ENCODE measurements at places on chromosomes 12 and 14. TPM values are rescaled to one million over a fixed set of nuclear protein-coding genes. Genes with fewer than 3 reads are reported as not detected.

The SVOP gene
- 0.08 TPM for polyA plus RNA-seq

The KIF21A gene
- polyA plus RNA-seq, result 7.2 TPM

The LRFN5 gene
- not detected for polyA plus RNA-seq

The ATG14 gene
- polyA plus RNA-seq, result 4.3 TPM

The KRT83 gene
- polyA plus RNA-seq, result not detected

The TMEM52B gene
- not detected for polyA plus RNA-seq

DNA sequence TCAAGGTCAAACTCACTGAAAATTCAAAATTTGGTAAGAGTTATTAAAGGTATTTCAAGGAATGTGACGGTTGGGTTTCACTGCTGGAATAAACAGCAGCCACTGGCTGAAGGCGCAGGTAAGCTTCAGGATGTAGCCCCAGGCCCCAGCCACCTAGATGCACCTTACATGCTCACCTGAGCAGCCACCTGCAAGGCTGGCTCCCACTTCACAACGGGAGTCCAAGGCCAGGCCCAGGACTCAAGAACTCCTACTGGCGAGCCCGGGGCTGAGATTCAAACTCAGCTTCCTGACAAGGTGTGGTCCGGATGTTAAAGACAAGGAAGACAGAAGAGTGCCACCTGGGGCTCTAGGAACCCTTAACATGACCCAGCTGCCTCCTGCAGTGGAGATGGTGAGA is 78.4 kb downstream of the ITPK1 start:
- no peak for DNase-seq

DNA sequence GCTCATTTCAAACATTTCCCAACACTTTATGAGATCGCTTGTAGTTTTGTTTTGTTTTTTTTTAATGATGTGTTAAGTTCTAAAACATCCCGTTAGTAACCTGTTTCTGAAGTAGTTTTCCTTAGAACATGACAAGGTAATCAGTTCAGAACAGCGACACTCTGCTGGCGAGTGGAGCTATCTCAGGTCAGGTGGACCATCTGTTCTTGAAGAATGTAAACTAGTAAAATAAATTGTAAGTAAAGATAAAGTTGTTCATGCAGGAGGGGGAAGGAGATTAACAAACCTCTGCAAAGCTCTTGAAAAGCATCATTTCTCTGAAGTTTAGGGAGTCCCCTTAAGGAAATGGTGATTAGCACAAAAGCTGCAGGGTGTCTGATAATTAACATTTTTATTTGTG is 71.9 kb upstream of the DACT1 start:
- DNase-seq, result no peak

DNA sequence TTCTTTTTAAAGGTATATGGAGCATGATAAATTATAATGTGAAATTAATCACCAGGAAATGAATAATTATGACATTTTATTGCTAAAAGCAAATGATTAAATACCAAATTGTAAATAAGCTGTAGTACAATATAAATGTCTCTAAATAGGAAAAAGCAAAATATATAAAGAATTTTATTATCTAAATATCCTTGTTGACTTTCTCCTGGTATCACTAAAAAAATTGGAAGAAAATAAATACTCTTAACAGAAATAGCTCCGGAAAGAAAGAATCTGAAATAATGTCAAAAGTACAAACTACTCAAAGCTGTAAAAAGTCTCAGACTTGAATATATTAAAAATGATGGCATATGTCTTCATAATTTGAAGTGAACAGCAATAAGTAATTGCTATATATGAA is at the start of gene OR11H7:
Gene OR11H7 (plus strand): TSS at position 301 of the 400 bp plus-strand sequence.
- DNase-seq, result no peak

DNA sequence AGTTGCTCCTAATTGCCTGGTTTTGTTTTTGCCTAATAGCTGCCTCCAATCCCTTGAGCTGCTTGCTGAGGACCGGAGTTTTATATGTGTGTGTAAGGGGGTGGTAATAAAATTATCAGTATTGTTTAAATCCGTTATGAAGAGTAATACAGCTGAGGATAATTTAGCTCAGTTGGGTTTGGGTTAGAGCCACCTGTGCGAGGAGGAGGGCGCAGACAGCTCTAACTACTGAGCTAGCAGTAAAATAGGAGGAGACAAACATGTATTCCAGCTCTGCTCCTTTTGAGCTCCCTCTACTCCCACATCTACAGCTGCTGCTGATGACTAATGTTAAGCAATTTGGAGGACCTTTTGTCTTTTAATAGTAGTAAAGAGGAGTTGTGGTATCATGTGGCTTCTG is 61.5 kb downstream of the SPATS2 start:
- DNase-seq, result no peak

- DNase-seq, result peak; percentile 53
These were observed 60.6 kb downstream of the PTPRB start for GRCh38 chr12:70576341-70577282.

- peak; percentile 0 for DNase-seq
These were observed 978.1 kb downstream of the GALC start for GRCh38 chr14:87014856-87015255.

- no peak for DNase-seq
These were observed 19.8 kb upstream of the KCNH3 start for GRCh38 chr12:49518914-49519573.

GRCh38 chr12:131912518-131913274 is 16.4 kb upstream of the PUS1 start:
- peak; percentile 98 for DNase-seq

GRCh38 chr14:77986773-77987172 is 183.4 kb upstream of the NRXN3 start:
- no peak for DNase-seq

GRCh38 chr12:101795013-101795412 is 35.7 kb downstream of the GNPTAB start:
- DNase-seq, result no peak

GRCh38 chr14:64581363-64581762 is 31.6 kb downstream of the PPP1R36 start:
- no peak for DNase-seq

- no peak for DNase-seq
These were observed 40.0 kb downstream of the GPR65 start for GRCh38 chr14:88044776-88045446.

Measured in SK-N-SH (cell line).